Psoas muscle (tissue), 8 donors: ENCODE measurements at places on chromosomes 5 and 9. TPM values are rescaled to one million over a fixed set of nuclear protein-coding genes. Genes with fewer than 3 reads are reported as not detected.

DNA sequence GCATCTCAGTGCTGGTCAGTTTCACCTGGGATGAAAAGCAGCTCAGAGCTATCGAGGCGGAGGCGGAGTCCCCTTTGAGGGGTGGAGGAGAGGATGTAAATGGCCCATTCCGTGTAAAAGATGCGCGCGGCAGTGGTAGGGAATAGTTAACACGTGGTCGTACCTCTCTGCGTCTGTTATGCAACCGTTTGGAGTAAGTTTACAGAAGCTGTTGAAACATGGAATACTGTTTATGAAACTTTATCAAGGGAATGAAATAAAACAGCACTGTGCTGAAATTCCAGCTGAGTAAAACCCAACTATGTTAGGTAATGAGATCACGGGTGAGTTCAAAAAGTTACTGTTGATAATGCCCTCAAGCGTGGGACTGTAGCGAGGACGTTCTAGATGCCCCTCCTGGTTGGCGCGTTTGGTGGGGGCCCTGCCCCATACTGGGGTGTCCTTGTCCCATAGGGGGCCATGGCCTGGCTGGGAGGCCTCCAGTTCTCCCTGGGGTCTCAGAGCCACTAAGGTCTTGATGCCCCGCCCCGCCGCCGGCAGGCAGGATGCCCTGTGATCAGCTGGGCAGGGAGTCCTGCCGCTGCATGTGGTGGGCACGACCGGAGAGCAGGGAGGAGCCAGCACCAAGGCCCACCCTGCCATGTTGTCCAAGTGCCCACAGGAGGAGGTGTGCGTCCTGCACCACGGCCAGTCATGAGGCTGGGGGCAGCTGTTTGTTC, 90.9 kb downstream of the COL5A1 start:
- H3K27ac ChIP-seq: no peak overlapping the region
- H3K27me3 ChIP-seq: peaks cover 9% of the 10 kb centered on the region

DNA sequence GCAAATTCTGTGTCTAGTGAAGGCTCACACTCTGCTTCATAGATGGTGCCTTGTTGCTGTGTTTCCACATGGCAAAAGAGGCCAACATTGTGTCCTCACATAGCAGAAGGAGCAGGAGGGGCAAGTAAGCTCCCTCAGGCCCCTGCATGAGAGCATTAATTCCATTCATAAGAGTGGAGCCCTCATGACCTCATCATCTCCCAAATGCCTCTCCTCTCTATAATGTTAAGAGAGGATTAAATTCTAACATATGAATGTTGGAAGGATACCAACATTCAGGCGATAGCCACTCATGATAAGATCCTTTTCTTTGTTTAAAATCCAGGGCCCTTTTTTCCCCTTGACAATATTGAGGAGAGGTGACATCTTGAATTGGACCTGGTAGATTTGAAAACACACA, 35.2 kb upstream of the PAM start:
- no peaks in the 10 kb centered on the region for H3K4me1 ChIP-seq
- H3K27me3 ChIP-seq: no peaks in the 10 kb centered on the region
- H3K27ac ChIP-seq: no peak overlapping the region
- H3K36me3 ChIP-seq: no peaks in the 10 kb centered on the region
- H3K4me3 ChIP-seq: no peak overlapping the region
- no peak for DNase-seq

- H3K4me1 ChIP-seq: peaks cover 46% of the 10 kb centered on the region
- H3K36me3 ChIP-seq: no peaks in the 10 kb centered on the region
- H3K27me3 ChIP-seq: no peaks in the 10 kb centered on the region
- peak overlapping the region; percentile 44 for H3K4me3 ChIP-seq
- peak overlapping the region; percentile 87 for H3K27ac ChIP-seq
Measured at GRCh38 chr5:95863383-95863757, 40.8 kb upstream of the GLRX start.

DNA sequence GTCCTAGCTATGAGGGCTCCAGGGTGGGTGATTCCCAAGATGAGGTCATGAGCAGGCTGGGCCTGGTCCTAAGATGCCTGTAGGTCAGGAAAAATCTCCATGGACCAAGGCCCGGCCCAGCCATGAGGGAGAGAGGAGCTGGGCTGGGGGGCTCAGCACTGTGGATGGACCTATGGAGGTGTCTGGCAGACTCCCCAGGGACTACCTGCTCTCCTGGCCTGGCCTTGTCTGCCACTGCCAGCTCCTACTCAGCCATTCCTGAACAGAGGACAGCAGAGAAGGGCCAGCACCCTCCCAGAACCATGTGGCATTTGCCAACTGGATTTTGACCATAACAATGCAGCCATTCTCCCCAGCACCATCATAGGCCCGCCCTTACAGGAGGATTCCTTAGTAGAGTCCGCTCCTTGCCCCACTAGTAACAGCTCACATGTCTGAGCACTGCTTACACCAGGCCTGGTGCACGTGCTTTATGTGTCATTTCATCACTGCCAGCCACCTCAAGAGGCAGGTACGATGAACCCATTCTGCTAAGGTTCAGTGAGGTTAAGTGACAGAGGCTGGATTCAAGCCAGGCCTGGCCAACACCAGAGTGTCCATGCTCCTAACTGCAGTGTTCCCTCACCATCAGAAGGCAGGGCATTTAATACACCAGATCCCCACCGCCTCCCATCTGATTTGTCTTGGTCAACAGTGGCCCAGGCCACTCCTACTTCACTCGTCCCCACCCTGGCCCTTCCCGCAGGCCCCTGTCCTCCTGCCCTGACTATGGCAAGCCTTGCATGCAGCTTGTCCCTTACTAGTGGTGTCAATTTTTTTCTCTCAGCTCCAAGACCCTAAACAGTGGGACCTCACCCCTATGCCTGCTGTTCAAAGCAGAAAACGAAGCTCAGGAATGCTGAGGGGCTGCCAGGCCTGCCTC, 669 bp downstream of the IL13 start:
- DNase-seq: no peak
- no peaks in the 10 kb centered on the region for H3K36me3 ChIP-seq
- no peak overlapping the region for H3K4me3 ChIP-seq
- H3K27ac ChIP-seq: no peak overlapping the region
- peaks cover 4% of the 10 kb centered on the region for H3K4me1 ChIP-seq

Gene PCDHGC3
- 9.0 TPM for polyA plus RNA-seq

DNA sequence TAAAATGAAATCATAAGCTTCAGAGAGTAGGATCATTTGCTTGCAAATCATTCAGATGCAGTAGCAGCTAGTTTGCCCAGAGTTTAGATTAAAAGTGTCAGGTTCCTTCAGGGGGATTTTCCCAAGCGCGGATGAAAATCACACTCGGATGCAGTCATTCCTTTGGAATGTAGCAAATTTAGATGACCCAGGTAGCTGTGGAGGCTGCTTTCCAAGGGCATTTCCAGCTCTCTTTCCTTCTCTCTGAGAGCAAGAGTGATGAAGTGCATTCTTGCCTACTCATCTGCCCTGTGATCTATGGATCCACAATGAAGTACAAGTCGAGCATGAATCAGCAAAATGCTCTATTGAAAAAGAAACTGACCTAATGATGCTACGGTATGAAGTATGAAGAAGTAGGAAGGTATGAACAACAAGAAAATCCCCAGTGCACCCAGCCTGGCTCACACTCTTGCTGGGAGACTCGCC, 200.2 kb downstream of the PLK2 start:
- no peak for DNase-seq
- no peak overlapping the region for H3K4me3 ChIP-seq
- peak overlapping the region; percentile 5 for H3K27ac ChIP-seq
- no peaks in the 10 kb centered on the region for H3K36me3 ChIP-seq
- H3K27me3 ChIP-seq: no peaks in the 10 kb centered on the region

- peaks cover 5% of the 10 kb centered on the region for H3K27me3 ChIP-seq
- no peaks in the 10 kb centered on the region for H3K36me3 ChIP-seq
- peak overlapping the region; percentile 32 for H3K4me3 ChIP-seq
- H3K4me1 ChIP-seq: no peaks in the 10 kb centered on the region
- no peak overlapping the region for H3K27ac ChIP-seq
- DNase-seq: no peak
Measured at GRCh38 chr5:159864885-159865691, 51.2 kb upstream of the ADRA1B start.

GRCh38 chr9:108184941-108185340, 670.8 kb downstream of the ACTL7B start:
- peaks cover 19% of the 10 kb centered on the region for H3K4me1 ChIP-seq
- DNase-seq: no peak
- no peak overlapping the region for H3K4me3 ChIP-seq

GRCh38 chr5:94347130-94347529, 271.3 kb downstream of the KIAA0825 start:
- no peaks in the 10 kb centered on the region for H3K4me1 ChIP-seq
- H3K27ac ChIP-seq: no peak overlapping the region
- DNase-seq: no peak
- H3K27me3 ChIP-seq: no peaks in the 10 kb centered on the region

- no peak for DNase-seq
- peak overlapping the region; percentile 65 for H3K27ac ChIP-seq
- no peak overlapping the region for H3K4me3 ChIP-seq
- H3K4me1 ChIP-seq: peaks cover 28% of the 10 kb centered on the region
Measured at GRCh38 chr9:94921092-94921471, 194.6 kb downstream of the AOPEP start.

Gene IL5
- not detected for polyA plus RNA-seq

GRCh38 chr5:180113660-180114303, 42.2 kb upstream of the RNF130 start:
- no peaks in the 10 kb centered on the region for H3K36me3 ChIP-seq
- no peak overlapping the region for H3K27ac ChIP-seq
- peak; percentile 47 for DNase-seq
- no peaks in the 10 kb centered on the region for H3K4me1 ChIP-seq
- peaks cover 2% of the 10 kb centered on the region for H3K27me3 ChIP-seq

Gene SPATA31C1
- polyA plus RNA-seq: not detected

DNA sequence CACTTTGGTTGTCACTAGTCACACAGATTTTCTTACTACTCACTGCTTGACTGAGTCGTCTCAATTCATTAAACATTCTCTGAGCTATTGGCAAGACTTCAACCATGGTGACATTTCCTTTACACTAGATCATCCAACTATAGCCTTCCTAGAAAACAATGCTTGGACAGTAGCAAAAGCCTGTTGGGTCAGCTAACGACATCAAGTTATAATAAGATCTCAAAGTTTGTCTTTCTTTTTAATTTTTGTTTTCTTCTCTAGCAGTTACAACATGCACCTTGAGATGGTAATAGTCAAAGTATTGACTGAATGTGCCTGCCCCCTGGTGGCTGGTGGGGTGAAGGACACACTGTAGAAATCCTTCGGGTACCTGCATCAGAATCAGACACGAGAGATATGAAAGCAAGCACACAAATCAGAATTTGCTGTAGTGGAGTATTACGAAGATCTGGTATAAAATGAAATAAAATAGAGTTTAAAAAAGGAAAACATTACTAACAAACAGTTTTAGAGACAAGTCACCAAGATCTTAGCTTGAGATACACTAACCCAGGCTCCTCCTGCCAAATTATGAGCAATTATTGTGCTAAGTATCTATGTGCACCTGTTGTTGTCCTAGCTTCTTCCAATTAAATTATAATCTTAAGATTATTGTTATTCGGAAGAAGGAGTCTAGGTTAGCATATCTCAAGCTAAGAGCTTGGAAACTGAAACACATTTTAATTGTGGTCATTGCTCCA, 81.2 kb downstream of the ARL15 start:
- no peak overlapping the region for H3K4me3 ChIP-seq
- no peaks in the 10 kb centered on the region for H3K27me3 ChIP-seq
- DNase-seq: peak; percentile 65
- no peaks in the 10 kb centered on the region for H3K36me3 ChIP-seq
- H3K27ac ChIP-seq: no peak overlapping the region

Gene TMEM171
- 0.89 TPM for polyA plus RNA-seq

Gene COL23A1
- polyA plus RNA-seq: 0.76 TPM

- no peaks in the 10 kb centered on the region for H3K4me1 ChIP-seq
- H3K36me3 ChIP-seq: no peaks in the 10 kb centered on the region
- H3K27me3 ChIP-seq: no peaks in the 10 kb centered on the region
- no peak overlapping the region for H3K4me3 ChIP-seq
- H3K27ac ChIP-seq: no peak overlapping the region
- DNase-seq: no peak
Measured at GRCh38 chr5:33043343-33043997, 332.3 kb downstream of the NPR3 start.

Gene CDKN2A
- polyA plus RNA-seq: not detected

DNA sequence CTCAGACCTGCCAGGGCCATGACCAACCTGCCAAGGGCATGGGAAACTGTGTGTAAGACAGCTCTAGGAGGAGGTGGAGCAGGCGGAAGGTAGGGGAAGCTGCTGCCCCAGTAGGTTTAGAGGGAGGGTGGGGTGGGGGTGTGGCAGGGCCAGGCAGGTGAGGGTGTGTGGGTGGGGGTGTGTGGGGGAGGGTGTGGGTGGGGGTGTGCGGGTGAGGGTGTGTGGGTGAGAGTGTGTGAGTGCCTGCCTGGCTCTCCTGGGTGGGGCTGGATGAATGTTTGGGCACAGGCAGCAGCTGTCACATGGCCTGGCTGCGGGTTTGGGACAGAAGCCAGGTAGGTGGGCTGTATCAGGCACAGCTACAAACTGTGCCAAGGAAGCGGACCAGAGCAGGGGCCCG, 8.8 kb upstream of the N4BP3 start:
- no peaks in the 10 kb centered on the region for H3K27me3 ChIP-seq
- no peak overlapping the region for H3K4me3 ChIP-seq
- H3K4me1 ChIP-seq: no peaks in the 10 kb centered on the region
- DNase-seq: no peak
- no peak overlapping the region for H3K27ac ChIP-seq
- H3K36me3 ChIP-seq: no peaks in the 10 kb centered on the region

Gene OMD
- 0.98 TPM for polyA plus RNA-seq

Gene APC
- 28.6 TPM for polyA plus RNA-seq

Gene DMRT3
- 0.03 TPM for polyA plus RNA-seq

GRCh38 chr5:19928562-19929421, 59.2 kb downstream of the CDH18 start:
- H3K36me3 ChIP-seq: no peaks in the 10 kb centered on the region
- H3K4me3 ChIP-seq: no peak overlapping the region

GRCh38 chr5:135245521-135246499, 153.2 kb downstream of the MACROH2A1 start:
- H3K4me1 ChIP-seq: peaks cover 55% of the 10 kb centered on the region
- no peak overlapping the region for H3K4me3 ChIP-seq
- DNase-seq: no peak
- H3K27me3 ChIP-seq: no peaks in the 10 kb centered on the region
- H3K27ac ChIP-seq: peak overlapping the region; percentile 90

GRCh38 chr5:107058235-107058634, 612.5 kb downstream of the EFNA5 start:
- DNase-seq: no peak
- no peak overlapping the region for H3K4me3 ChIP-seq
- H3K27ac ChIP-seq: peak overlapping the region; percentile 2
- H3K4me1 ChIP-seq: peaks cover 10% of the 10 kb centered on the region

GRCh38 chr5:118598311-118598710, 390.0 kb downstream of the DTWD2 start:
- DNase-seq: no peak
- no peaks in the 10 kb centered on the region for H3K27me3 ChIP-seq
- H3K36me3 ChIP-seq: no peaks in the 10 kb centered on the region
- H3K4me1 ChIP-seq: no peaks in the 10 kb centered on the region

- H3K4me3 ChIP-seq: no peak overlapping the region
- H3K27ac ChIP-seq: peak overlapping the region; percentile 25
- no peaks in the 10 kb centered on the region for H3K27me3 ChIP-seq
- peaks cover 8% of the 10 kb centered on the region for H3K4me1 ChIP-seq
- no peak for DNase-seq
Measured at GRCh38 chr9:83472221-83472665, 66.0 kb downstream of the FRMD3 start.

Gene GCNT4
- 0.65 TPM for polyA plus RNA-seq
